ENCODE measurements at places on chromosomes 7 and 10.

DNA sequence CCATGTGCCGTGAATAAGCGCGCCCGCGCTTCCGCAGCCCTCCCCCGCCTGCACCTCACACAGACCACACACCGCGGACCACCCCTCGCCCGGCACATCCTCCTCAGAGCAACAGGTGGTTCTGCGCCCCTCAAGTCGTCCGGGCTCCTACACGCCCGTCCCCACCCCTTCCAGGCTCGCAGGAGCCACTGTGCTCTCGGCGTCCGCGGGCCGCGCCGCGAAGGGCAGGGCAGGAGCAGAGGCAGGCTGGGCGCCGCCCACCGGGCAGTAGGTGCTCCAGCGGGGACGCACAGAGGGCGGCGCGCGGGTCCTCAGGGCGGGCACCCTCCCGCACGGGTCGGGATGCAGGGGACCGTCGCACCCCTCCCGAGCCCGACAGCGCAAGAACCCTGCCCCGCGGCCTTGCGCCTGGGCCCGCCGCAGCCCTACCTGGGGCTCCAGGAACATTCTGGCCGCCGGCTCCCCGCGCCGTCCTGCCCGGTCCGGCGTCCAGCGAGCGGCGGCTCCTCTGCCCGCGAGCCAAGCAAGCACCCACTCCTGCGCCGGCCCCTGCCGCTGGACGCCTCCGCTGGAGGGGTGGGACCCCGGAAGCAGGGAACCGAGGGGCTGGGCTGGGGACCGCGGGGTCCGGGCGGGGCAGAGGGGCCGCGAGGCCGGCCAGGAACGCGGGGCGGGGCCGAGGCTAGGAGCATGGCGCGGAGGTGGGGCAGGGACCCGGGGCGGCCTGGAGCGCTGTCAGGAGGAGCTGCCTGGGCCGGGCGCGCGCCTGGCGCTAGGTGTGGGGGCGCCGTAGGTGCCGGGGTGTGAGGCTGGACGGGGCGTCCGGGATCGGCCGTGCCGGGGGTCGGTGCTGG is 37.4 kb downstream of the RASGEF1A start:
- no peak for DNase-seq
- no peak overlapping the region for H3K27ac ChIP-seq
- H3K4me1 ChIP-seq, result peaks cover 7% of the 10 kb centered on the region
- H3K27me3 ChIP-seq, result peaks cover 69% of the 10 kb centered on the region
- peak overlapping the region; percentile 68 for H3K4me3 ChIP-seq
- no peaks in the 10 kb centered on the region for H3K36me3 ChIP-seq

GRCh38 chr10:5447611-5448071 is 35.3 kb downstream of the NET1 start:
- H3K4me1 ChIP-seq, result no peaks in the 10 kb centered on the region
- H3K4me3 ChIP-seq, result peak overlapping the region; percentile 57

DNA sequence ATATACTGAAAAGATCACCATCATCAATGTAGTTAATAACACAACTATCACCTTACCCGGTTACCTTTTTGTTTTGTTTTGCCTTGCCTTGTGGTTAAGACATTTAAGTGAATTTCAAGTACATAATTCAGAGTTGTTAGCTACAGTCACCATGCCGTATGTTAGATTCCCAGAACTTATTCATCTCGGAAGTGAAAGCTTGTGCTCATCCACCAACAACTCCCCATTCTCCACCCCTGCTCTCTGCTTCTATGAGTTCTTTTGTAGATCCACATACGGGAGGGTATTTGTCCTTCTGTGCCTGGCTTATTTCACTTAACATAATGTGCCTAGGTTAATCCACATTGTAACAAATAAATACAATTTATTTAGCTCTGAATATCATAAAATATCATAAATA is 182.8 kb upstream of the ADARB2 start:
- no peaks in the 10 kb centered on the region for H3K4me1 ChIP-seq
- no peak overlapping the region for H3K27ac ChIP-seq
- DNase-seq, result no peak
- H3K36me3 ChIP-seq, result no peaks in the 10 kb centered on the region

DNA sequence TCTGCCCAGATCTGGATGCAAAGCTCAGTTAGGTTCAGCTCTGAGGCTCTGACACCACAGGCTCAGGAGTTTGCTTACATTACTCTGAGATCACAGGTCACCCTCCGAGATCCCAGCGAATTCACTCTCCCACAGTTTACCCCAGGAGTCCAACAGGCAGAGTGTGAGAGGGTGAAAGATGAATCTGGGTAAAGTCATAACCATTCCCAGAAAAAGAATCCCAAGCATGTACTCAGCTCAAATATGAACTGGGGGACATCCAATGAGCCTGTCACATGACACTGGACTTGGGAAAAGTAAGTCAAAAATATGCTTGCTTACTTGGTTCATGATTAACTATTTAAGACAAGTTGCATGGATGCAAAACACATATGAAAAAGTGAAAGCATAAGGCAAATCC is 110.3 kb upstream of the ARID5B start:
- DNase-seq, result no peak
- no peaks in the 10 kb centered on the region for H3K4me1 ChIP-seq
- no peaks in the 10 kb centered on the region for H3K27me3 ChIP-seq
- H3K27ac ChIP-seq, result no peak overlapping the region
- H3K4me3 ChIP-seq, result no peak overlapping the region

DNA sequence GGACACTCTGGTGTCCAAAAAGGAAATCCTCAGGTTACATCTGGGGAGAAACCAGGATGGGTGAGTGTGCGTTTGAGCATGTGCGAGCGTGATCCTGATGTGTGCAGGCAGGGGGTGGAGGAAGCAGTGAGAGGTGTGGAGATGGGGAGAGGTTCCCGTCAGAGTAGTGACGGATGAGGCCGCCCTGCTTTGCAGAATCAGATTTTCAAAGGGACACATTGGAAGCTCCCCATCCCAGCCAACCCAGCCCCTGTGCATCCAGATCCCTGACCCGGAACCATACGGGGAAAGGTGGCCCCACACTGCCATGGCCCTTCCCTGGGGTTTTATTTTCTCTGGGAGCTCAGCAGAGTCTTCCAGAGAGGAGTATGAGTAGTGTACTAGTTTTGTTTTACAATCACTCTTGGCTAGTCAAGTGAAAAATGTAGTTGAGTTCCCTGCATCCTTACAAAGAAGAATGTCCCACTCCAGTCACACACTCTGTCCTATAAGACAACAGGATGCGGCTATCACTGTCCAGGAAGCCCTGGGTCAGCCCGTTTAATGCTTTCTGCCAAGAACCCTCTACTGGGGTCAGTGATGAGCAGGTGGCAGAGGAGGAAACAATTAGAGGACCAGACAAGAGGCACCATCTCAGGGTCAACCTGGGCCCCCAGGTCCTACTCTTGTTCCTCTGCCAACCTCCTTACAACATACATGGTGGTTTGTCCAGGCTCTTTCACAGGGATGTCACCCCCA is 46.8 kb upstream of the PDLIM1 start:
- H3K27ac ChIP-seq, result peak overlapping the region; percentile 80
- no peak for DNase-seq
- no peaks in the 10 kb centered on the region for H3K27me3 ChIP-seq
- H3K4me3 ChIP-seq, result no peak overlapping the region
- peaks cover 37% of the 10 kb centered on the region for H3K4me1 ChIP-seq

DNA sequence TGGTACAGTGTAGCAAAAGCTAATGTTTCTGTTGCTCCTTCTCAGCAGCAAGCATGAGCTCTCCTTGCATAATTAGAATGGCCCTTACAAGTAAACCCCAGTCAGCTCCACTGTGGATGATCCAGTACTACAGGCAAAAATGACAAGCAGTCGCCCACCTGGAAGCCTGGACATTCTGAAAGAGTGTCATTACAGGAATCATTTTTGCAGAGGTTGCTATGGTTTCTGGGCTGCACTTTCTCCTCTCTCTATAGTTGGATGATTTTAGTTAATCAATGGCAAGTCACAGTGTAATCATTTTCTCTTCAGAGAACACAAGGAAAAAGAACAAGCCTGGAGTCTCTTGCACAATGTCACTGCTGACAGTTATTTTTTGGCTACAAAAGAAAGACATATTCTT is 102.9 kb upstream of the MYO3A start:
- no peaks in the 10 kb centered on the region for H3K27me3 ChIP-seq
- H3K4me1 ChIP-seq, result no peaks in the 10 kb centered on the region
- no peaks in the 10 kb centered on the region for H3K36me3 ChIP-seq
- H3K27ac ChIP-seq, result no peak overlapping the region
- H3K4me3 ChIP-seq, result no peak overlapping the region

DNA sequence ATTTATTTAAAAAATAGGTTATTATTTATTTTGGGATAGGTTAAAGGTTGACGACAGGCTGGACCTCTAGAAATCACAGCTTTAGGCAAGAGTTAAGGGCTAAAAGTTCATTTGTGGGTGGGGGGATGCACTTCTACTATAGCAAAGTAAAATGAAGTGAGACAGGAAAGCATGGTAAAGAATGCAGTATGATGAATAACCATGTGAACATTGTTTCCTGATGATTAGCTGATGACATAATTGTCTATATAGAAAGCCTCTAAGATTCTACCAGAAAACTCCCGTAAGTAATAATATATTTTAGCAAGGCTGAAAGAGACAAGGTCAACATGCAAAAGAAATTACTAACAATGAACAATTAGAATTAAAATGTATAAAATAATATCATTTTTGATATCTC is 25.7 kb upstream of the PRSS37 start:
- no peaks in the 10 kb centered on the region for H3K4me1 ChIP-seq
- no peaks in the 10 kb centered on the region for H3K36me3 ChIP-seq
- H3K4me3 ChIP-seq, result no peak overlapping the region
- H3K27ac ChIP-seq, result no peak overlapping the region
- H3K27me3 ChIP-seq, result no peaks in the 10 kb centered on the region

- no peak overlapping the region for H3K27ac ChIP-seq
- H3K36me3 ChIP-seq, result no peaks in the 10 kb centered on the region
- H3K4me3 ChIP-seq, result no peak overlapping the region
- H3K4me1 ChIP-seq, result no peaks in the 10 kb centered on the region
- H3K27me3 ChIP-seq, result no peaks in the 10 kb centered on the region
These were observed 790.6 kb upstream of the AUTS2 start for GRCh38 chr7:68807666-68808065.

DNA sequence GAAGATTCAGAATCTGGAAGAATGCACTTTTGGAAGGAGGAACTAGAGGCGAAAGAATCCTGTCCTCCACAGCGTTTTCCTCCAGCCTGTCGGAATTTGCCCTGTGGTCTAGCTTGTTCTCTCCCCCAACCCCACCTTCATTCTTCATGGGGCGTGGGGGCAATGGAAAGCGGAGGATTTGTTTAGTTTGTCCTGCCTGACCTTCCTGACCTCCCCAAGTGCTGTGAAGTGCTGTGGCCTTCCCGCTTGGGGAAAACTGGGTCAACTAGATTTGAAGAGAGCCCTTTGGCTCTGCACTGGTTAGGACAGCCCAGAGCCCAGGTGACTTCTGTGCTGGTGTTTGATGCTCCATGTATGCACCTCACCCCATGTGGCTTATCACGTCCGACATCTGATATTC is 49.1 kb downstream of the GATA3 start:
- H3K4me1 ChIP-seq, result peaks cover 11% of the 10 kb centered on the region
- no peaks in the 10 kb centered on the region for H3K36me3 ChIP-seq
- no peak overlapping the region for H3K4me3 ChIP-seq
- no peak overlapping the region for H3K27ac ChIP-seq
- no peaks in the 10 kb centered on the region for H3K27me3 ChIP-seq

GRCh38 chr10:14822879-14823755 is 14.7 kb downstream of the CDNF start:
- no peaks in the 10 kb centered on the region for H3K36me3 ChIP-seq
- DNase-seq, result no peak
- H3K27me3 ChIP-seq, result no peaks in the 10 kb centered on the region
- no peak overlapping the region for H3K27ac ChIP-seq

DNA sequence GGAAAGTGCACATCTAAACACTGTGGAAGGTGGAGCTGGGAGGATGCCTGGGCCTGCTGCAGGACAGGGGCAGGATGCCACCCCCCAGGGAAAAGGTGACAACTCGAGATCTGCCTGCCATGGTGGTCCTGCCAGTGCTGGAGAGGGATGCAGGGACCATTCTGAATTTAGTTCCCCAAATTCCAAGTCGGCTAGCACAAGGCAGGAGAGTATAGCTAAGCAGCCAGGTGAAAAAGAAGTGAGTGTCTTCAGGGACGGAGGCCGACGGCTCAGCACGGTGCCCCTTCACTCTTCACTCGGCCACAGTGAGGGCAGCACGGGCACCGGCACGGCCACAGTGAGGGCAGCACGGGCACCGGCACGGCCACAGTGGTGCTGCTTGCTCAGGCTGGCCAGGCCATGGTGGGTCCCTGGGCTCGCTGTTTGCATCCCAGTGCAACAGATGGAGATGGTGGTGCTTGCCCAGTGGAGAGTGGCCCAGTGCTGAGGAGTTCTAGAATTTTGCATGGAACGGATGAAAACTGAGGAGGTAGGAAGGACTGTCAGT is 161.3 kb upstream of the SHH start:
- no peaks in the 10 kb centered on the region for H3K4me1 ChIP-seq
- no peak overlapping the region for H3K27ac ChIP-seq
- no peaks in the 10 kb centered on the region for H3K36me3 ChIP-seq

DNA sequence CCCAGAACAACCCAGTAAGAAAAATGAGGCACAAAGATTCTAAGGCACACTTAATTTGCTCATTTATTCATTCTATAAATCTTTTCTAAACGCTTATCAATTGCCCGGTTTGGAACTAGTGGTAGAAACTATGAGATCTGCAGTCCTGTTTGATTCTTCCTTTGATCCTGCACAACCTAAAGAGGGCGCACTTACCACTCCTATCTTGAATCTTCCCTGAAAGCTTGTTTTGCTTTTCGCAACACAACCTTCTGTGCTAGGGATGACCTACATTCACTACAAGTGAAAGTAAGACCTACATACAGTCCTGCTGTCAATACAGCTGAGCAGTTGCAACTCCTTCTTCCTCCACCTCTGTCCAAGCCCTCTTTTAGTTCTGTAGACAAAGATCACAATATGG is 12.6 kb upstream of the ARL4A start:
- H3K27ac ChIP-seq, result no peak overlapping the region
- H3K4me1 ChIP-seq, result peaks cover 7% of the 10 kb centered on the region
- no peaks in the 10 kb centered on the region for H3K27me3 ChIP-seq
- DNase-seq, result no peak
- H3K36me3 ChIP-seq, result no peaks in the 10 kb centered on the region

- no peak for DNase-seq
- H3K27ac ChIP-seq, result no peak overlapping the region
- no peaks in the 10 kb centered on the region for H3K36me3 ChIP-seq
- H3K27me3 ChIP-seq, result no peaks in the 10 kb centered on the region
- H3K4me3 ChIP-seq, result no peak overlapping the region
- no peaks in the 10 kb centered on the region for H3K4me1 ChIP-seq
These were observed 29.5 kb downstream of the MEST start for GRCh38 chr7:130521258-130521951.

GRCh38 chr7:91694351-91694841 is 186.1 kb downstream of the MTERF1 start:
- DNase-seq, result no peak
- no peaks in the 10 kb centered on the region for H3K36me3 ChIP-seq
- no peaks in the 10 kb centered on the region for H3K27me3 ChIP-seq
- no peaks in the 10 kb centered on the region for H3K4me1 ChIP-seq
- H3K4me3 ChIP-seq, result no peak overlapping the region
